ENCODE measurements at places on chromosomes 1 and 21.

DNA sequence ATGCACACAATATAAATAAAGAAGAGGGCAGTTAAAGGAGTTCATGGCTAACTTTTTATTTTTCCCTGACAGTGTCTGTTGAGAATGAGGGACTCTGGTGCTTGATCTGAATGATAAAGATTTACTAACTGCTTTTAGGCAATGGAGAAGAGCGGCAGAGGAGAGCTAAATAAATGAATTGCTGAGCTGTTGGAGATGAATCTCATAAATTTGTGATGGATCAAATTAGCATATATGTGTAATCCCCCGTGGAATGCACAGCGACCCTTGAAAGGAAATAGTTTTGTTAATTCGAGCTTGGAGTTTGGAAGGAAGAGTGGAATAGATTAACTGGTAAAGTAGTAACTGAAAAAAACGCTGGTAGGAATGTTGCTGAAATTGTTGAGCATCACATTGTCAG is 40.2 kb downstream of the HMCN1 start:
- no peak for DNase-seq

DNA sequence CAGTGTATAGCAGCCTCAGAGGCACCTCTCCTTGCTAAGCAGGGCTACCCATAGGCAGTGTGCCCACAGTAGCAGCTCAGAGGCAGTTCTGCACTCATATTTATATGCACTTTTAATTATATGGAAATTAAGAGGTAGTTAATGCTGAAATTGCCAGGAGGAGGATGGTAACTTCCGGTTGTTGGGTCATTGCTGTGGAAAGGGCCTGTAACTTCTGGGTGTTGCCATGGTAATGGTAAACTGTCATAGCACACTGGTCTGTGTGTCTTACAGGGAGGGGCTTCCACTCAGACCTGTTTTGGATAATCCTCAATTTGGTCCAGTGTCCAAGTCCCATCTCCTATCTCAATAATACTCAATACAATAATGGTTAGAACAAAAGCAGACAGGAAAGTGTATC is 7.6 kb downstream of the CFH start:
- no peak for DNase-seq

- DNase-seq: no peak
Observed at GRCh38 chr1:168443356-168443755, 100.4 kb downstream of the XCL2 start.

- DNase-seq: no peak
Observed at GRCh38 chr1:157411769-157412168, 140.5 kb downstream of the FCRL5 start.

DNA sequence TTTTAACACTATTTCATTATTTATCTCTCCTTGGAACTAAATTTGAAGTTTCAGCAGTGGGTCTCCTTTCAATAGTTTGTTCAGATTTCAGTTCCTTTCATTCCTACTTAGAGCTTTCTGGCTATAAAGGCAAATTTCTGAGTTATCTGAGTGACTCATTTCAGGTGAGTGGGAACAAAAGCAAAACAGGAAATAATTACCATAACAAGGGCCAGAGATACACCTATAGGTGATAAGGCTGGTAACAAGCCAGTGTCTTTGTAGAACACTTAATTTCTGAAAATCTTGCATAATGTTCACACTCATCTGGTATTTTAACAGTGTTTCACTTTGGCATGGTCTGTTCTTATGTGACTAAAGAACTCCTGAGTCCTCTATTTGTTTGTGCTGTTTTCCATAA is 64.5 kb upstream of the PRRC2C start:
- no peak for DNase-seq

DNA sequence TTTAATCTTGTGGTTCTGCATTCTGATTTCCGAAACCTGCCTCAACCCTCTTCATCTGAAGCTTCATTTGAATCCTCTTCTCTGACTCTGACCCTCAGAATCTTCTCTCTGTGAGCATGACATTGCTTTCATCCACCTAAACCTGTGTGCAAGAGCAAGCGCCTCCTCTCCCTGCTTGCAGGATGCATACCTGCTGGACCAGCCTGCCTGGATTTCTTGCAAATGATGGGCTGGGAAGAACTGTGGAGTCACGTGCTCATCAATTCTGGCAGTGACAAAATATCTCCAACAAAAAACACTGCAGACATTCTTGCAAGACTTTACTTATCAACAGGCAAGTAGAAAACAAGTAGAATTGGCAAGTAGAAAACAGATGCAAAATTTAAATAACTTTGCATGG is 20.8 kb upstream of the SLC35F3 start:
- DNase-seq: no peak

DNA sequence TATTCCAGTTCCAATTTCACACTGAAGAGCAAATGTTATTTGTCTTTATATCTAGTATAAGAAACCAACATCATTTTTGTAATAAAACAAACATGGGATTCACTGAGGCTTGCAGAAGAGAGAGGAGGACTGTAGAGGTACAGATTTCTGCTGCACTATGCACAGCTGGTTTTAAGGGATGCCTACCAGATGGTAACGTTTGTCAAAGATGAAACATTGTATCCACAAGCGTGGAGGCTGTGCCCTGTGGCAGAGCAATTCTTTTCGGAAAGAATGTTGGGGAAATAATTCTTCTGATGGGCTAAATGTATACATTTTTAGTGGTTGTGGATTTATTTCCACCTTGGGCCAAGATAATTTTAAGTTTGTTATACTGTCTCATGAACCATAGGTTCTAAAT is 272.4 kb downstream of the DUSP10 start:
- DNase-seq: no peak

GRCh38 chr1:58220836-58221472 is 325.6 kb downstream of the OMA1 start:
- DNase-seq: no peak

DNA sequence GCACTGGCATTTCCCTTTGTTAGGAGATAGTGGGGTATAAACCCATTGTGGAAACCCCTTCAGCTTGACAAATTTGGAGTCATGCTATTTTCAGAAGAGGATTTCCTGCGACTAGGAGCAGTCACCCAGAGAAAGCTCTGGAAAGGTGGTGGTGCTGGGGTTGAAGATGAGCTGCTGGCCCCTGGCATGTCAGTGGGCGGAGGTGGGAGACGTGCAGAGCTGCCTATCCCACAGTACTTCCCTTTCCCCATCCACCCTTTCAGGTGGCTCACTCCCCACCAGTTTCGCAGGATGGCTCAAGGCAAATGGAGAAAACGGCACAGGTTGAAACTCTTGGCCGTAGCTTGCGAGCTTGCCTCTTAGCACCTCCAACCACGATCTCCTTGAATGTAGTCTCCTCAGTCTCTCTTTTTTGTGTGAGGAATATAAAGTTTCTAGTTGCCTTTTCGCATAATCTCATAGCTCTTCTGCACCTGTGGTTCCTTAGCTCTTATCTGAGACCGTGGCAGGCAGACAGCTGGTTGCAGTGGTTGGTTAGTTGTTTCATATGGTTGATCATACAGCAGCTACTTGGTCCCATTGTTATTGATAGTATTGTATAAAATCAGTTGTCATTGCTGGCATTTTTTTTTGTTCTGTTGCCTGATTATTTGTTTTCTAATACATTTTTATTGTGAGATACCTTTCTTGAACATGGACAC is 48.2 kb downstream of the ADARB1 start:
- no peak for DNase-seq

- no peak for DNase-seq
Observed at GRCh38 chr1:114485286-114485685, 25.7 kb downstream of the TRIM33 start.

- DNase-seq: no peak
Observed at GRCh38 chr1:28159680-28160079, 16.8 kb downstream of the PTAFR start.

GRCh38 chr1:192993426-192994085 is 65.6 kb downstream of the UCHL5 start:
- DNase-seq: no peak

Data from CD4-positive, alpha-beta T cell treated with Interleukin-6 for 4 hours (primary cell).